ENCODE measurements at places on chromosomes 12 and 14.
A peak's percentile ranks its signal among the peaks of the same experiment; 100 is the strongest.

DNA sequence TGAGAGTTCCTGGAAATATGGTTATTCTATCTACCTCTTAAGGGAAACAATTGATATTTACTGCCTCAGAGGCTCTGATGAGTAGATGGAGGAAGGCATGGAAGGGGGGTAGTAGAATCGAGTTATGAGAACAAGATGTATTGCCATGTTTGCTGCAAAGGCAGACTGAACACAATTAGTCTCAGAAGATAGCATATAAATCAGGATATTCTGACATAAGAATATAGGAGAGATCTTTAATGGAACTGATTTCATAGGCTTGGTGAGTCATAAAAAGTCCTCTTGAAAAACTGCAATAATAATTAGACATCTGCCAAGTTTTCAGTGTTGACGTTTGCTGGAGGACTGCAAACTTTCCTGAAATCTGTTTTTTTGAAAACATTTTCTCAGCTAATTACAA is 636.1 kb downstream of the TMTC2 start:
- no peak for DNase-seq

DNA sequence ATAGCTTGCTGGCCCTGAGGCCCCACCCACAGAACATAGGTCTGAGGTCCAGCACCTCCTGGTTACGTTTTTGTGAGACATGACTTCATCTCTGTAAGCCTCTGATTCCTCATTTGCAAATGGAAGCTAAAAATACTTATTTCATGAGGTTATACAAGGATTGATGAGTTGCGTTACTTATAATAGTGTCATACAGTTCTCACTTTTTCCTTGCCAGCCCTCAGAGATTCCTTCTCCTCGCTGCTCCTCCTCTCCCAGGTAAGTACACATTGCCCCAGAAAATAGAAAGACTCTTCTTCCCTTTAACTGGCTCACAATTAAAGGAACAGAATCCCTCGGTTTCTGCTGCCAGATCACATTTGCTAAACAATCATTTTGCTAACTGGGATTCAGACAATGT is 739.2 kb downstream of the VRK1 start:
- no peak for DNase-seq

- peak; percentile 7 for DNase-seq
These were observed 2.0 kb upstream of the BEGAIN start for GRCh38 chr14:100589071-100589759.

GRCh38 chr12:52082026-52082668 is 2.6 kb downstream of the SMIM41 start:
- no peak for DNase-seq

GRCh38 chr12:65867394-65867793 is 43.1 kb downstream of the HMGA2 start:
- DNase-seq: no peak

DNA sequence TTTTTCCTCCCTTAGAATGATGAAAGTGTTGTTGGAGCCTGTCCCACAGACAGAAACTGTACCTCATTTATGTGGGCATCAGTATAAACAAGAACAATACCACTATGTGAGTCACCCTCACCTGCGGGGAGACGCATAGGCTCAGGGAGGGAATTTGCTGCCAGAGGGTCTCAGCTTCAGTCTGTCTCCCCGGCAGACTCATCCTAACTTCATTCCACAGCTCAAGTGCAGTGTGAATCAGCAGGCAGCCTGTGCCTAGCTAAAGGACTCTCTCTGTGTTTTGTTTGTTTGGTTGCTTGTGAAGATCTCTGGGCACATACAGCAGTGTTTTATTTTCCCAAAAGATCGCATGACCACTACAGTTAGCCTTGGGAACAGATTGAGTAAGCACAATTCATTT is 98.9 kb downstream of the PRKCH start:
- DNase-seq: no peak

DNA sequence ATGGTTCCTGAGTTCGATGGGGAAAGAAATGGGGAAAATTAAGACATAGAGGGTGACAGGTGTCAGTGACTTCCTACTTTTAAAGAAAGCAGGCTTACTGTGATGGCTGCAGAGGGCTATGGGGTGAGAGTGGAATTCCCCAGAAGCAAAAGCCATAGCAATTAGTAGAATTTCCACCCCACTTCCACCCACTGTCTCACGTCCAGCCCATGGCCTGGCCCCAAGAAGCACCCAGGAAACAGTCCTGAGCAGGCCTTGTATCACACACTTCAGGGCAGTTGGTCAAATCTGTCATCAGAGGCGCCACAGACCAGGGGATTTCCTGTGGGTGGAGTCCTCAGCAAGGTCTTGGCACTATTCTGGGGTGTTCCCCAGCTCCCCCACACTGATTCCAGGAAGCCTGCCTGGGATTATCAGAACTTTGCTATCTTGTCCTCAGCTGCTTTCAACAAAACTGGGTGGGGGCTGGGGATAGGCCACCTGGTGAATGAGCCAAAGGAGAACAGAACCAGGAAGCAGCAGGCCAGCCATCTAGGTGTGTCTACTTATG is 120.1 kb upstream of the CCND2 start:
- peak; percentile 70 for DNase-seq

DNA sequence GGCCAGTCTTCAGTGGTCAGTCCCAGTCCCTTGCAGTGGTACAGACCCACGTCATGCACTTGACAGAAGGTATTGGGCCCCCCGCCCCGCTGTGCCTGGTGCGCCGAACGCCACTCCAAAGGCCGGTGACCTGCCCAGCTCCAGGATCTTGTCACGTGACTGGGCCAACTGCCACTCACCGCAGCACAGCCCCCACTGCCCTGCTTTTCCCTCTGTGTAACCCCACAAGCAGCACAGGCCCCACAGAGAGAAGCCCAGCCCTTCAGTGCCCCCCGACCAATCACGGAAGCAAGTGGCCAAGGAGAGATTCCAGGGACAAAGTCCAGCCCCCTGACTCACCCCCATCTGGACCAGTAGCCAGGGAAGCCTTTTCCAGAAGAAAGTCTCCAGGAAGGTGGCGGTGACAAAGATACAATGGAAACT is 498 bp downstream of the GPR132 start:
- peak; percentile 44 for DNase-seq

DNA sequence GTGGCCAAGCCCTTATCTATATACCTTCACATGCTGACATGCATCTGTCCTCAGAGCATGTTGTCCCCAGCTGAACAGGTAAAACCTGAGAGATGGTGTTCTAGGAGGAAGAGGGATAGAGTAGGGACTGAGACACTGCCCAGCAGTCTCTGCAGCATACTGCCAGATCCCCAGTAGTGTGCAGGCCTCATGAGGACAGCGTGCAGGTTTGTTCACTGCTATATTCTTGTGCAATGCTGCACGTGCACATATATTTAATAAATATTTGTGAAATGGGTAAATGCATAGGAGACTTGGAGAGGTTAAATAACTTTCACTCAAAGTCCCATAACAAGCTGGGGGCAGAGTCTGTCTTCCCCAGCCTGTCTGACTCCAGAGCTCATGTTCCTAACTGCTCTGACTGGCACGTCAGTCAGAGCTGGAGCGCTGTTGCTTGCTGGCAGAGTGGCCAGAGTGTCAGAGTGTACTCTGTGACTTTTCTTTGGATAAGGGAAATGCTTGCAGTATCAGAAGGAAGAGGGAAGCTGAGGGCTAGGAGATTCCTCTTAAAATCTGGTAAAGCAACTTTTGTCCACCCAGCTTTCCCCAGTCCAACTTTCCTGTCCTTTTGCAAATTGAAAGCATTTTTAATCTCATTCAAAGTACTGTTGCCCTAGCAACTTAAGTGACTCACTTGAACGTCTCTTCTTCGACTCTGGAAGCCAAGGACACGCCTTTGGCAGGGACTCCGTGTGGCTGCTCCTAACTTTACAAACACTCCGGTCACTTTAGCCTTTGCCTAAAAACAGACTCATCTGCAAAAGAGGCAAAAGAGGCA is 14.9 kb upstream of the POLR3B start:
- DNase-seq: no peak

DNA sequence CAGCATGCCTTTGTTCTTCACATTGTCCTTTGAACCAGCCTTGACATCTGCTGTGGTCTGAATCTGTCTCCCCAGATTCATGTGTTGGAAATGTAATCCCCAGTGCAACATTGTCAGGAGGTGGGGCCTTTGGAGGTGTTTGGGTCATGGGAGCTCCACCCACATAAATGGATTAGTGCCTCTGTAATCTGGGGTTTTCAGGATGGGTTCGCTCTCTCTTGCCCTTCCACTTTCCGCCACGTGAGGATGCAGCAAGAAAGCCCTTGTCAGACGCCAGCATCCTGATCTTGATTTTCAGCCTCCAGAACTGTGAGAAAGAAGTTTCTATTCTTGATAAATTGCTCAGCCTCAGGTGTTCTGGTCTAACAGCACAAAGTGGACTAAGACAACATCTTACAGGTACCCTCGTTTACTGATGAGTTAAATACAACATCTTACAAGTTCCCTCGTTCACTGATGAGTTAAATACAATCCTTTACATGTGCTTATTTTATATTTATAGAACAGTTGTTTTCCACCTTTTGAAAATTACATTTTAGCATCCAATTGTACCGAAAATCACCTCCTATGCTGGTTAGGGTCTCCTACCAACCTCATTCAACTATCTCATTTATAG is 54.4 kb upstream of the RIMBP2 start:
- no peak for DNase-seq

- no peak for DNase-seq
These were observed 707 bp upstream of the MED6 start for GRCh38 chr14:70601162-70601561.

GRCh38 chr12:73892201-73892600 is 645.4 kb upstream of the ATXN7L3B start:
- no peak for DNase-seq

DNA sequence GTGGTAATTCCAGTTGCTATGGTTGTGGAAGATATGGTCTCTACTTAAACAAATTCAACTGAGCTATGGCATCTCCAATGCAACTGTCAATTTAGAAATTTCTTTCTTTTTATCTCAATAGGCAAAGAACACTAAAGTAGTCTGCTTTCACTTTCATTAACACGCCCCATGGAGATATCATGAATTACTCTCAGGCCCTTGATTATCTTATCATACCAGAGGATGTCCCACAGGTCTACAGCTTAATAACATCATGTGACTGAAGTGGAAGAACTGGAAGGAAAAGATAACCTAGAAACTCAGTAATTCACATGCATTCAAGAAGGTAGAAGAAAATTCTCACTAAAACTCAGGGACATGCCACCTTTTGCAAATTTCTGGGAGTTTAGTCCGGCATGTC is 114.3 kb downstream of the FLRT2 start:
- no peak for DNase-seq

- no peak for DNase-seq
These were observed 27.0 kb downstream of the SENP1 start for GRCh38 chr12:48078901-48079300.

DNA sequence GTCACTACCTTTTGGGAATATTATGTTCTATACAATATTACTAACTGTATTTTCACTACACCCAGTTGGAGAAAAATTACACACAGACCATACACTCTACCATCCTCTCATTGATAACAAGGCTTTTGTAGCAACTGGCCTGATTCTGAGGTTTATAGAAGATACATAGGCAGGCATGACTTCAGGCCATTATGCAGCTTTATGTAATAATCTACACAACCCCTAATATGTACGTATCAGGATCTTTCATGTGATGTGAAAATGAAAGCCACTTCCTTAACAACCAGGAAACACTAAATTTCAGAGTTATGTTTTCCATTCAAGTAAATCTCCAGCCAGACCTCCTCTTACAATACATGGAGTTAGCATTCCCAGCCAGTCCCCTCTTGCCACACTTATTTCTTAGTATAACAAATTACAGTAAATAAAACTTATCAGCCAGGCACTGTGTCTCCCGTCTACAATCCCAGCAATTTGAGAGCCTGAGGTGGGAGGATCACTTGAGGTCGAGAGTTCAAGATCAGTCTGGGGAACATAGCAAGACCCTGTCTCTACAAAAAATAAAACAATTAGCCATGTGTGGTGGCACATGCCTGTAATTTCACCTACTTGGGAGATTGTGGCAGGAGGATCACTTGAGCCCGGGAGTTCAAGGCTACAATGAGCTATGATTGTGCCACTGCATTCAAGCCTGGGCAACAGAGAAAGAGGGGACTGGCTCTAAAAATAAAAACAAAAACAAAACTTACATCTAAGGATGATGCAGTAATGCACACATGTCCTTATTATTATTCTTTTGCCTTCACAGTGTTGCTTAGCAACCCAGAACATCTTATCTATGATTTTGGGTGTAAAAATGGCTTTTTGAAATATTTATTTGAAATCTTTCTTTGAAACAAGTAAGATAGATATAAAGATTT is 10.4 kb upstream of the OSBPL8 start:
- no peak for DNase-seq

GRCh38 chr14:65186951-65187350 is 84.6 kb upstream of the MAX start:
- DNase-seq: no peak

GRCh38 chr12:54166567-54167499 is 22.0 kb downstream of the SMUG1 start:
- DNase-seq: no peak

DNA sequence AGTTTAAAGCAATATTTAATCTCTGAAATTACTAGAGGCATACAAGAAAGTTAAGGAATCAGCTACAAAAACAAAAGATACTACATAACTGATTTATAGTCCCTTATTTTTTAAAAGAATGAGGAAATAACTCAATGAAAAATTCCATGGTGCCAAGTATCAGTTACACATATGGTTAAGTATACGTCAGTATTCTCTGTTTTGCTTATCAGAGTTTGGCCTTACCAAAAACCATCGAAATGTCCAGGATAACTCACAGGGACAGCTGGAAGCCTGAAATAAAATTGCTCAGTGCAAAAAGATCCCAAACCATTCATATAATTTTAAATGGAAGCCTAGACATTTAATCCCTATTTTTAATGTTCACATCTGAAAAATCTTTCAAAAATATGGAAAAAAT is 3.6 kb downstream of the CFL2 start:
- DNase-seq: no peak

DNA sequence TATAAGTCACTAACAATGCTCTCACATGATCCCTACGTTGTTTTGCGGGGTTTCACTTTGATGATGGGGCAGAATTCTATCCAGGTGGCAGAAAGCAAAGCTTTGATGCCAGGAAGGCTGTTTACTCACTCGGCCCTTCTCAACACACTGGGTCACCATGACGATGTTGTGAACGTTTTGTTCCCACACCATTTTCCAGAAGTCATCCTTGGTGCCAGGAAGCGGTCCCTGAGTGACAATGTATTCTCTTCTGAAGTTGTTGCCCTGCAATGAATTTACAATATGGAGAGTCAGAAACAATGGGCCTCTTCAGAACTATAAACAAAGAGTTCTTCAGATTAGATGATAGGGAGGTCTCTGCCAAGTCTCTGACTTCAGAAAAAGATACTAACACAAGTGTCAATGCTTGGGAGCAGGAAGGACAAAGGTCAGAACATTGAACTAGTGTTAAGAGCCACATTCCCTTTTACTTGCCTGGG is 101.3 kb downstream of the PTPRB start:
- no peak for DNase-seq

- peak; percentile 81 for DNase-seq
These were observed 473.0 kb downstream of the DPF3 start for GRCh38 chr14:72420749-72421474.
